ENCODE measurements at places on chromosomes 2 and 18.
A peak's percentile ranks its signal among the peaks of the same experiment; 100 is the strongest.

GRCh38 chr2:202102425-202103000, 29.5 kb downstream of the KIAA2012 start:
- peak; percentile 13 for DNase-seq

DNA sequence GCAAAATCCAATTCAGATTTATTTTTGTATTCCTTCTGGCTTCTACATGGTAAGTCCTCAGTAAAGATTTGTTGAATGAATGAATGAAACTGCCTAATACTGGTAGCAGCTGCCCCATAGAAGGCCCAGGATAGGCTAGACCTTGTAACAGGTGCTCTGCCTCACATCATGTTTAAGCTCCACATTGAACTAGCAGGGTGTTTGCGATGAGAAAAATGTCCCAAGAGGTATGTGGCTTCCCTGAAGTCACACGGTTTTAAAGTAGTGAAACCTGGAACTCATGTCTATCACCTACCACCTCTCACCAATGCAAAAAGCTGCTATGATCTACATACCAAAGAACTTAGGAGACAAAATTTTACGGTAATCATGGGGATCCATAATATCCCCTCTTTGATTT, 765 bp upstream of the LHCGR start:
- DNase-seq: no peak

DNA sequence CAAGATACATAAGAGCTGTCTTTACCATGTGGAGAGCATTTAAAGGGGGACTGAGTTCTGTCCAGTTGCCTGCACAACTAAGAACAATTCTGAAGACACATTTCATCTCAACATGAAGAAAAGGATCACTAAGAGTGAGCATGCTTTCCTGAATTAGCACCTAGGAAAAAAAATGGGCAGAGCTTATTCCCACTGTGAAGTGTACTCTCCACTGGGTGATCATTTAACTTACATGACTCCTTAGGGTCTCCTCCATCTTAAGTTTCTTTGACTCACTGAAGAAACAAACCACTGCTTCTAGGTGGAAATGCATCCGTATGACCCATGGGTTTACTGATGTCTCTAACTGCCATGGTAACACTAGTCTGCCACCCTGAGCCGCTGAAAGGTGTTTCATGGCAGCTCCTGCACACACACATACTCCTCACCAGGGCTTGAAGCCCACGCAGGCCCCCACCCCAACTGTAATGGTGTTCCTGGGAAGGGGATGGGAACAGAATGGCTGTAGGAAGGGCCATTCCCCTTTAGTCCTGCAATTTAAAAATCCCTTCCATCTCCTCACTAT, 27.1 kb downstream of the HDLBP start:
- no peak for DNase-seq

DNA sequence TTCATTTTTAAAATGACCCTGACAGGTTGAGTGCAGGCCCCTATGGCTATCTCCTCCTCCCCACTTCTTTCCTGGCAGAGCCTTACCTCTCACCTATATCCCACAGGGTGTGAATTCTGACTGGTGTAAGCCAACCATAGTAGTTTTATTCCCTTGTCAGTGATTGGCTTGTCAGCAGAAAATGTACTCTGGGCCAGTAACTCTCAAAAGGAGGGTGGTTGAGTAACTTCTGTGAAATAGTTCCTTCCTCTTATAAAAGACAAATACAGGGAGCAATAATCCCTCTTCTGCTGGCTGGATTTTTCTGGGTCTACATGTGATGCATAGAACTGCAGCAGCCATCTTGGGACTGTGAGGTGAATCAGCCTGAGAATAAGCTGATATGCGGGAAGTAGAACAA, 83.4 kb downstream of the RAPH1 start:
- no peak for DNase-seq

DNA sequence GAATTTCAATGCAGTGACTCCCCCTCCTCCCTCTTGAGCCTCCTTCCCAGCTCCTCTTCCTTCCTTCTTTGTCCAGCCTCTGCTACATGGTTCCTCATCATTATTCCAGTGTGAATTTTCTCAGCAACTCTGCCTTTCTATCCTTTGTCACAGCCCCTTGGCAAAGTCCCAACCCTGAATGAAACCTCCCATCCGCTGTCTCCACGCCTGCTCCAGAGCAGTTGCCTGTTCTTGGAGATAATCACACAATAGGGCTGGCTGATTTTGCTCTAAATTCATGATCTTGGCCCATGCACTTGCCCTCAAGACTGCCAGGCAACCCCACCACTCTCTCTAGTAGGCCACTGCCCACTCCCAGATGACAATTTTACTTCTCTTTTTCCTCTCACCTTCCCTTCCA, 61.4 kb downstream of the BCL2L11 start:
- DNase-seq: no peak
